ENCODE measurements at places on chromosomes 7 and 10. TPM values are rescaled to one million over a fixed set of nuclear protein-coding genes. Genes with fewer than 3 reads are reported as not detected.

The CTBP2 gene
- total RNA-seq, result 0.29 TPM

The NOBOX gene
- not detected for total RNA-seq

- no peak for DNase-seq
- no peaks in the 10 kb centered on the region for H3K4me1 ChIP-seq
- no peaks in the 10 kb centered on the region for H3K36me3 ChIP-seq
- no peak overlapping the region for H3K27ac ChIP-seq
- no peak overlapping the region for H3K4me3 ChIP-seq
Observed at GRCh38 chr10:108545921-108546320, 1377.4 kb downstream of the XPNPEP1 start.

DNA sequence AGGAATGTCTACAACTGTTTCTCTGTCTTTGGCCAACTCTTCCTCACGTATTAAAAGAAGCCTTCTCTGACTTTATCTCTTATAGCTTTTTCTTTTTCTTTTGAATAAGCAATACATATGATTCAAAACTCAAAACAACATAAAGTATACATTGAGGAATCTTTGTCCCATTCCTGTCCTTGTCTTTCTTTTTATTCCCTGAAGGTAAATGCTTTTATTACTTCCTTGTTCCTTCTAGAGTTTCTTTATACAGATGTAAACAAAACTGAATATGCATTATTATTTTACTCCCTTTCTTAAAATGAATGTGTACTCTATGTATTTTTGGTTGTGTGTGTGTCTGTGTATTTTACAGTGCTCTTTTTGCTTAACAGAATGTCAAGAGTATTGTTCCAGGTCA is 170.1 kb downstream of the CHN2 start:
- no peaks in the 10 kb centered on the region for H3K27me3 ChIP-seq
- no peak overlapping the region for H3K27ac ChIP-seq
- no peaks in the 10 kb centered on the region for H3K4me1 ChIP-seq

GRCh38 chr7:66657798-66658197 is 29.1 kb downstream of the KCTD7 start:
- no peak overlapping the region for H3K27ac ChIP-seq
- no peaks in the 10 kb centered on the region for H3K27me3 ChIP-seq
- peaks cover 1% of the 10 kb centered on the region for H3K36me3 ChIP-seq
- peaks cover 23% of the 10 kb centered on the region for H3K4me1 ChIP-seq
- no peak overlapping the region for H3K4me3 ChIP-seq

GRCh38 chr10:86535132-86535882 is 13.7 kb upstream of the WAPL start:
- peaks cover 17% of the 10 kb centered on the region for H3K4me1 ChIP-seq
- H3K27me3 ChIP-seq, result no peaks in the 10 kb centered on the region
- peak; percentile 65 for DNase-seq
- peak overlapping the region; percentile 65 for H3K4me3 ChIP-seq
- H3K27ac ChIP-seq, result peak overlapping the region; percentile 72

DNA sequence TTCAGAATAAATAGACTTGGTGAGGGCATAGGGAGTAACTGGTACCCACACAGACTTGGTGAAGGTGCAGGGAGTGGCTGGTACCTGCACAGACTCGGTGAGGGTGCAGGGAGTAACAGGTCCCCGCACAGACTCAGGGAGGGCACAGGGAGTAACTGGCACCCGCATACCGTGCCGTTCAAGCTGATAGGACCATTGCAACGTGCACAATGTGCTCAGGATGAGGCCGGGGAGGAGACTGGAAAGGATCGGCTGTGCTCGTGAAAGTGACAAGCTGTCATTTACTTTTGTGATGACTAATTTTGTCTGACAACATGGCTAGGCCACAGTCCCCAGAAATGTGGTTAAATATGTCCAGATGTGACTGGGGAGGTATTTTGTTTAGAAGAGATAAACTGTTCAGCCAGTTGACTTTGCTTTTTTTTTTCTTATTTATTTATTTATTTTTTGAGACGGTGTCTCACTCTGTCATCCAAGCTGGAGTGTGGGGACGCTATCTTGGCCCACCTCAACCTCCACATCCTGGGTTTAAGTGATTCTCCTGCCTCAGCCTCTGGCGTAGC is 76.2 kb upstream of the NMT2 start:
- H3K27me3 ChIP-seq, result no peaks in the 10 kb centered on the region
- no peak overlapping the region for H3K4me3 ChIP-seq
- H3K36me3 ChIP-seq, result peaks cover 8% of the 10 kb centered on the region
- H3K27ac ChIP-seq, result no peak overlapping the region
- peak; percentile 28 for DNase-seq
- H3K4me1 ChIP-seq, result peaks cover 3% of the 10 kb centered on the region

GRCh38 chr10:126090911-126091728 is 194.8 kb downstream of the FANK1 start:
- no peak for DNase-seq
- H3K27ac ChIP-seq, result no peak overlapping the region
- H3K27me3 ChIP-seq, result no peaks in the 10 kb centered on the region
- H3K4me3 ChIP-seq, result no peak overlapping the region
- no peaks in the 10 kb centered on the region for H3K36me3 ChIP-seq

DNA sequence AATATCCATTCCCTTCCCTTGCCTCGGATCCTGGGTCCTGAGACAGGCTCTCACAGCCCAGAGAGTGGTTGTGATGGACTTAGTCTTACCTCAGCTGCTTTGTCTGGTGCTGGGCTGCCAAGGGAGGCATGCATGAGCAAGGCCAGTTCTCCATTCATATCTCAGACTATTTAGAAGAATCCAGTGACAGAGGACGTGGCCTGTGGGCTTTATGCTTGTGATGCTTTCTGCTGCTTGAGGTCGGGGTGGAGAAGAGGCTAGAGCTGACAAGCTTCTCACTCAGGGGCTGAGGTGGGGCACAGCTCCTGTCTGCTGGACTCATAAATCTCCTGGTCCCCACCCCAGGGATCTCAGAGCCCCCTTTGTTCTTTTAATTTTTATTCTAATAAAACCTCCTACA is 66.8 kb downstream of the DNAJC12 start:
- H3K27ac ChIP-seq, result no peak overlapping the region
- no peak overlapping the region for H3K4me3 ChIP-seq
- H3K4me1 ChIP-seq, result peaks cover 14% of the 10 kb centered on the region
- DNase-seq, result no peak
- H3K36me3 ChIP-seq, result no peaks in the 10 kb centered on the region

DNA sequence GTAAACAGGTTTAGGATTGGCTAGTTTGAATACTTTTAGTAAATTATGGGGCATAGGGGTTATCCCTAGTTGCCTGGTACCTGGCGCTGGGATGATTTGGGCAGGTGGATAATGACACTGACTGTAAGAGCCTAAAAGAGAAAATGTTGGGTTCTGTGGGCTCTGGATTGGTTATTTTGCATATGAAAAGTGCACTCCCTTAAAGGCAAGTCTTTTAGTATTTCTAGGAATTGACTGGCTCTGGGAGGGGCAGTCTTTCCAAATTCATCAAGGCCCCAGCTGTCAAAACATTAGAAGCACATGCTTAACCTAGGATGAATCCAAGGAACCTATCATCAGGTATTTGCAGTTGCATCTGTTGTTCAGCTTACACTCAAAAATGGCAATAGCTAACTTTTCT is 454.6 kb upstream of the SORCS1 start:
- DNase-seq, result no peak
- H3K4me3 ChIP-seq, result no peak overlapping the region

GRCh38 chr7:4809666-4810065 is 34.2 kb downstream of the AP5Z1 start:
- DNase-seq, result no peak
- no peak overlapping the region for H3K27ac ChIP-seq
- no peaks in the 10 kb centered on the region for H3K36me3 ChIP-seq
- H3K27me3 ChIP-seq, result peaks cover 24% of the 10 kb centered on the region

- DNase-seq, result no peak
- no peak overlapping the region for H3K27ac ChIP-seq
- no peaks in the 10 kb centered on the region for H3K27me3 ChIP-seq
- H3K4me3 ChIP-seq, result no peak overlapping the region
- H3K4me1 ChIP-seq, result no peaks in the 10 kb centered on the region
- no peaks in the 10 kb centered on the region for H3K36me3 ChIP-seq
Observed at GRCh38 chr7:34438436-34438835, 219.6 kb upstream of the NPSR1 start.

All from activated CD4-positive, alpha-beta memory T cell treated with anti-CD3 and anti-CD28 coated beads for 36 hours (primary cell).